ENCODE measurements at places on chromosomes 5 and 9. TPM values are rescaled to one million over a fixed set of nuclear protein-coding genes. Genes with fewer than 3 reads are reported as not detected.

DNA sequence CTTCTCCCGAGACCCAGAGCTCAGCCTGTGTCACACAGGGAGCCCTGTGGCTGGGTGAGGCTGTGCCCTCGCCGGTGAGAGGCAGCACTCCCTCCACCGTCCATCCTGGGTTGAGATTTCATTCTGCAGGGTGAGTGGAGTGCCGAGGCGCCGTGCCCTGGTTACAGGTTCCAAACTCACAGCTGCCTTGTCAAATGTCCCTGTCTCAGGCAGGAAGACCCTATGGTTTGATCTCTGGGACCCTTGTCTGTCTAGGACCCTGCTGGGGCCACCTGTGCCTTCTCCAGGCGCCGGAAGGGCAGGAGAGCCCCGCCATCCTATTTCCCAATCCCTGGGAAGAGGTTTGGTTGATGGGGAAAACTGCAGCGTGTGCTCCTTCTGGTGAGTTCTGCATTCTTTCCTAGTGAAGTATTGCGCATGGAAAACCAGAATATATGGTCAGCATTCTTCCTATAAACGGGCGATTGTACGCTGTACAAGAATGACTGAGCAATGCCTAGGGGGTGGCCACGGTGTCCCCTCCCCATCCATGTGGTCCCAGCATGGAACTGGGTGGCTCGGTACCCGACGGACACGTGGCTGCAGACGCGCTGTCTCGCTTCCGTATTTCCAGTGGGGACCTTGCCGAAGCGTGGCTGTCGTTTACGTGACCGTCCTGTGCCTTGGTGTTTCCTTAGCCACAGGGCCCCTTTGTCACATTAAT lies 95.9 kb upstream of the COL5A1 start:
- DNase-seq, result no peak

- peak; percentile 4 for DNase-seq
These were observed 9.2 kb downstream of the POC5 start for GRCh38 chr5:75707911-75708509.

GRCh38 chr5:42854795-42855194 lies 43.1 kb upstream of the SELENOP start:
- no peak for DNase-seq

GRCh38 chr5:170473642-170474041 lies 30.2 kb upstream of the KCNIP1 start:
- no peak for DNase-seq

DNA sequence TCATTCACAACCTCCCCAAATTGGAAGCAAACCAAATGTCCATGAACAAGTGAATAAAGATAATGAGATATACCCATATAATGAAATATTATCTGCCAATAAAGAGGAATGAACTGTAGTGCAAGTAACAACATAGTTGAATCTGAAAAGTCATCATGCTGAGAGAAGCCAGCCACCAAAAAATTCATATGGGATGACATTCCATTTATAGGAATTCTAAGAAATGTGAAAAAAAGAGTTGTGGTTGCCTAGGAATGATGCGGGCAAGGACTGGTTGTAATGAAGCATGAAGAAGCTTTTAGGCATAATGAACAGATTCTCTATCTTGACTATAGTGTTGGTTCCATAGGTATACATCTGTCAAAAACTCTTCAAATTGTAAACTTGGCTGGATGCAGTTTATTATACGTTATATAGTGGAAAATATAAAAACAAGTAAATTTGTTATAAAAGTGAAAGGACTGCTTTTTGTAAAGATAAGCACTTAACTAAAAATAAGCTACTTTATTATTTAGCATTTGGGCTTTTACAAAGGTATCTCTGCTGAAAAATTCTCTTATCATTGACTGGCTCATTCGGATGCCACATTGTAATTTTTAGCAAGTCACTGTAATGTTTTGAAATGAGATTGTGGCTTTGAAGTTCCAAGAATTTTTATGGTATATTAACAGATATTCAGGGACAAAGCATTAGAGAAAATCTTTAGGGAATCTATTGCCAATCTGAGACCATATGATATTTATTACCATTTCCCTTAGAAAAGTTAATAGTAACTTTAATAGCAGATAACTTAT lies 21.2 kb upstream of the TTC23L start:
- DNase-seq, result no peak

- no peak for DNase-seq
These were observed 151.2 kb upstream of the WWC1 start for GRCh38 chr5:168140241-168140640.

DNA sequence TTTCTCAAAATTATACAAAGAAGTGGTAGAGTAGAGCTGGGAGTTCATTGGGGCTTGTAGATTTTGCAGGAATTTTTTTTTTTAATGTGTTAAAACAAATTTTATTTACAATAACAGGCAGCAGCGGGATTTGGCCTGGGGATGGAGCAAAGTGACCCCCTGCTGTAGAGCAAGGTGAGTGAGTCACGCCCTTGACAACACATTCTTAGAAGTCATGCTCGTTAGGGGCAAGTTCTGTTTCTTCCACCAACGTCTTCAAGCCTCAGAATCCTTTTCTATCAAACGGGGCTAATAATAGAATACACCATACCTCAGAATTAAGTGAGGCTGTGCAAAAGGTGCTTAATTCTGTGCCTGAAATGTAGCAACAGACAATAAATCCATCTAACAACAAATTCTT lies 1.1 kb upstream of the ANKDD1B start:
- no peak for DNase-seq

- peak; percentile 83 for DNase-seq
These were observed 5.0 kb upstream of the PTGER4 start for GRCh38 chr5:40674661-40675235.

DNA sequence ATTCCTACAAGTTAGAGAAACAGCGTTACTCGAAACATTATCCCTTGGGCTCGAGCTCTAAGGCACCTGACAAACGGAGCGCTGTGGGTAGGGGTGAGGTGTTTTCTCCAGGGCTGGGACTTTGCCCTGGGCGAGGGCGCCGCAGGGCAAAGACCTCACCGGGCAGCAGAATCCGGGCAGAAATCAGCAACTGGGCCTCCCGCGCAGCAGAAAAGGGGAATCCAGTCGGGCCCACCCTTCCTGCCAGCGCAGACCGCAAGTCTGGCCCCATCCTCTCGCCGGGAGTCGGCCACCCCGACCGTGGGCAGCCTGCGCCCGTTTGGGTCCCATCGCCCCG lies 430 bp upstream of the MSH3 start:
- peak; percentile 18 for DNase-seq

DNA sequence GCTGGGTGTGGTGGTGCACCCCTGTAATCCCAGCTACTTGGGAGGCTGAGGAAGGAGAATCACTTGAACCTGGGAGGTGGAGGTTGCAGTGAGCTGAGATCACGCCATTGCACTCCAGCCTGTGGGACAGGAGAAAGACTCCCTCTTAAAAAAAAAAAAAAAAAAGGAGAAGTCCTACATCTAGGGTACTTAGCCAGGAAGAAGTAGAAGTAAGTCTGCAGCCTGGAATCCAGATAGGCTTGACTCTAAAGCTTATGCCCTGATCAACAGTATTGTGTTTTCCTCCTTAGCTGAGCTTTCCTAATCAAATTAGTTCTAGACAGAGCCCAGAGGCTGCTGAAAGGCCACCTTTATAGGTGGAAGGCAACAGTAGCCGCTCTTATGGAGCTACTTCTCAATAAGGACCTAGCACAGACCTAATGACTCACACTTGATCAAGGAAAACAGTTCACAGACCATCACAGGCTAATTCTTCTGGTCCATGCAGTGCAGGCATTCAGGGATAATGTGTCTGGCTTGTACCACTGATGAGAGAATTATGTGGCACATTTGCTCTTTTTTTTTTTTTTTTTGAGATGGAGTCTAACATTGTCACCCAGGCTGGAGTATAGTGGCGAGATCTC lies 105.5 kb upstream of the KLF4 start:
- no peak for DNase-seq

- DNase-seq, result no peak
These were observed 238.6 kb downstream of the SLF1 start for GRCh38 chr5:94857111-94857510.

- no peak for DNase-seq
These were observed 197.9 kb downstream of the EPB41L4A start for GRCh38 chr5:112221128-112221527.

- peak; percentile 68 for DNase-seq
These were observed 35.2 kb upstream of the PLEKHG4B start for GRCh38 chr5:56561-57290.

GRCh38 chr9:79610791-79611614 lies 39.2 kb downstream of the TLE4 start:
- peak; percentile 18 for DNase-seq

DNA sequence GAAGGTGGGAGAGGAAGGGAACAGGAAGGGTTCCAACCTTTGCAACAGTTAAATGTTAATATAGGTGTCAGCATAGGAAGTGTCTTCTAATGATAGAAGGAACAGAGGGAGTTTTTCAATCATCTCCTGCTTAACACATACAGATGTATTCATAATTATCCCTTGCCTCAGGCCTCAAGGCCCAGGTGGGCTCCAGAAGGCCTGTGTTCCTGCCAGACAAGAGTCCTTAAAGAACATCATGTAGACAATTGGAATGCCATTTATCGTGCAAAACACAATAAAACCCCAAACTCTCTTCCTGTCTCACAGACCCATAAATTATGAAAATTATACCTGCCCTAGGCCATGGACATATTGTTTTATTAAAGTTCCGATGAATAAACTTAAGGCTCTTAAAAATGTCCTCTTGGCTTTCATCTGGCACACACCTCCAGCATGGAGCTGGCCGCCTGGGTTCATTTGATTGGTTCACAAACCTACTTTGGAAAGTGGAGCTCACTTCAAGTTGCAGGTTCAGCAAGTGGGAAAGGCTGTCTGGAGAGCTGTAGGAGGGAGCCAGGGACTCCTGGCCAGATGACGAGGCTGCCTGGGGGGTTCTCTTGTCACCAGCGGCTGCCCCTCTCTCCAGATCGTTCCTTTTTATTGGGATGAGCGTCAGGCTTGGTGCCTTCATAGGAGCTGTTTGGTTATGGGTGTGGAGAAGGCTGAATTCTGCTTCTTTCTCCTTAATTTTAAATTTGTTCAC lies 17.5 kb downstream of the SPRY4 start:
- no peak for DNase-seq

The BTNL8 gene
- total RNA-seq, result not detected

The GABRA6 gene
- not detected for total RNA-seq

The ORM2 gene
- not detected for total RNA-seq

The PCDHGA3 gene
- total RNA-seq, result 0.07 TPM

The GLRA1 gene
- not detected for total RNA-seq

The GALNT12 gene
- not detected for total RNA-seq

The IL3 gene
- total RNA-seq, result not detected

The ANKRD34B gene
- total RNA-seq, result not detected

The DNAH5 gene
- total RNA-seq, result 0.05 TPM

The PGGT1B gene
- 43.9 TPM for total RNA-seq

The CDH9 gene
- not detected for total RNA-seq

The GFM2 gene
- total RNA-seq, result 31.9 TPM

The C1QTNF3 gene
- total RNA-seq, result 0.49 TPM
